ENCODE measurements at places on chromosomes 4 and X.

DNA sequence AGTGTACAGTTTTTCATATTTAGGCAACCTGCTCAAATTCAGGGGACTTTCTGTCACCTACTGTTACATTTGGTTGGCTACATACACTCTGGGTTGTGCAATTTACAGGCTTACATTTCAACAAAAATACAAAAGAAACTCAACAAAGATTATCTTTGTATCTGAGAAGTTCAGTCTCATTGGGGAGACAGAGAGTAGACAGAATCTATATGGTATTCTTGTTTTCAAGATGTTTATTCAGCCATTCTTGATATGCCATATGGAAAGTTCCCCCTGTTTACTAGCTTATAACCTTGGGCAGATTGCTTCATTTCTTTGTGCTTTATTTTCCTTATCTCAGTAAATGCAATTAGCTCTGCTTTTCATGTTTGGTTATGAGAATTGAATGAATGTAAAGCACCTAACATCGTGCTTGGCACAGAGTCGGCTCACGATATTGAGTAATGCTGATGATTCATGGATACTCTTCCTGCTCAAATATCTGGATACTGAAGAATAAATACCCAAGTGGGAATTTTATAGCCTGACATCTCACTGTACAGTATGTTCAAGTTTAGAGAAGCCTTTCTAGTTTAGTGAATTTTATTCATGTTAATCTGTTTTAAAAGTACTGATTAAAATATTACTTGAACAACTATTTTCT lies 96.5 kb upstream of the PACRGL start:
- DNase-seq, result no peak

DNA sequence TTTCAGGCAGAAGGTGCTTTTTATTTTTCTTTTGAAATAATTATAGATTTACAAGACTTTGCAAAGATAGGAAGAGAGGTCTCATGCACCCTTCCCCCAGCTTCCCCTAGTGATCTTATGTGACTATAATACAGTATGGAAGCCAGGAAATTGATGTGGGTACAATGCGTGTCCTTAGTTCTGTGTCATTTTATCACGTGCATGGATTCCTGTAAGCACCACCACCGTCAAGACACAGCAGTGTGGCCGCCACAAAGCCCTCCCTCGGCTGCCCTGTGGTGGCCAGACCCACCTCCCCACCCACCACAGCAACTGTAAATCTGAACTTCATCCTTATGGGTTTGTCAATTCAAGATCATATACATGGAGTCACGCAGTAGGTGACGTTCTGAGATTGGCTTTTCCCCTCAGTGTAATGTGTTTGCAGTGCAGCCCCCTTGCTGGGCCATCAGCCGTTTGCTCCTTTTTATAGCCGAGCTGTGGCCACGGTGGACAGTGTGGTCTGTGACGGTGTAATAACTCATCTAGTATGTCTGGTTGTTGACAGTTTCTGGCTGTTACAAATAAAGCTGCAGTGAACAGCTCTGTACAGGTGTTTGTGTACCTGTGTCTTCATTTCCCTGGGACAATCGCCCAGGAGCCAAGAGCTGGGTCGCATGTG lies 10.9 kb upstream of the HTRA3 start:
- DNase-seq, result no peak

- no peak for DNase-seq
These were observed 25.2 kb upstream of the ATXN3L start for GRCh38 chrX:13345037-13345436.

DNA sequence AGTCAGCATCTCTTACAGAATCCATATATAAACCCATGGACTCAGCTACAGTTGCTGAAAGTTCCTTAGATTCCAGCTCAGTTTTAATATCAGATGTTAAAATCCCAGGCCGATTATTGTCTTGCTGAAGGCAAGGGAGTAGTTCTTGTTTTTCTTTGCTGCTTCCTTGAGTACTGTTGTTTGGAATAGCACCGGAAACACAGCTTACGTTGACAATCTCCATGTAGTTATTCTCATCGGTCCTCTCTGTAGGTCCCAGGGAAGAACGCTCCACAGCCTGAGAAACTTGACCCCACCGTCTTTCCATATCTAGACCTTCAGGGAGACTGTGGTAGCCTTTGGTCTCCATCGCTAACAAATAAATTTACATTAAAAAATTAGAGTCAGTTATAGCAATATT lies 5.7 kb downstream of the NR3C2 start:
- DNase-seq, result no peak

GRCh38 chr4:100945789-100946188 lies 401.5 kb downstream of the PPP3CA start:
- no peak for DNase-seq

- no peak for DNase-seq
These were observed 105.6 kb downstream of the APOOL start for GRCh38 chrX:85109235-85109634.

GRCh38 chrX:150574559-150575418 lies 6.4 kb downstream of the MTM1 start:
- DNase-seq, result no peak

- DNase-seq, result peak; percentile 37
These were observed 1.2 kb upstream of the N4BP2 start for GRCh38 chr4:40055511-40055862.

- no peak for DNase-seq
These were observed 868 bp downstream of the AFAP1 start for GRCh38 chr4:7938609-7939376.

DNA sequence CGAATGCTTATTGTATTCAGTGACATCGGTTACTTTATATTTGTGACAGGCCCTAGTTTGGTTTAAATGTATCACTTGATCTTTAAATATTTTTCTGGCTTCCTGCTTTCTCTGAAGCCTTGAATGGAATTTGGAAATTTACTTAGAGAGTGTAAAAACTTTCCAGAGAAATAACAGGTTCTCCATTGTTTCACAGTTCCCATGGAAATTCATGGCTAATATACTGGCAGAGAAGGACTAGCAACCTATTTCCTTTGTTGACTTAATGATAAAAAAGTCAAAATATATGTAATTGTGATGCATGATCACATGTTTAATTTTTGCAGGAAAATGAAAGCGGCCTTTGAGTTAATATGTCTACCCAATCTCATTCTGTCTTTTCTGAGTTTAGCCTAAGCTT lies 13.2 kb downstream of the NEIL3 start:
- no peak for DNase-seq

- DNase-seq, result no peak
These were observed 68.3 kb downstream of the SLIT2 start for GRCh38 chr4:20319825-20320612.

- DNase-seq, result no peak
These were observed 118.8 kb downstream of the SMIM20 start for GRCh38 chr4:26032630-26033317.

Measured in stimulated activated CD8-positive, alpha-beta memory T cell treated with anti-CD3 and anti-CD28 coated beads, Interleukin-7, amount 100 ng/mL, for 1 hour (primary cell).